ENCODE measurements at places on chromosomes 3 and 15.

DNA sequence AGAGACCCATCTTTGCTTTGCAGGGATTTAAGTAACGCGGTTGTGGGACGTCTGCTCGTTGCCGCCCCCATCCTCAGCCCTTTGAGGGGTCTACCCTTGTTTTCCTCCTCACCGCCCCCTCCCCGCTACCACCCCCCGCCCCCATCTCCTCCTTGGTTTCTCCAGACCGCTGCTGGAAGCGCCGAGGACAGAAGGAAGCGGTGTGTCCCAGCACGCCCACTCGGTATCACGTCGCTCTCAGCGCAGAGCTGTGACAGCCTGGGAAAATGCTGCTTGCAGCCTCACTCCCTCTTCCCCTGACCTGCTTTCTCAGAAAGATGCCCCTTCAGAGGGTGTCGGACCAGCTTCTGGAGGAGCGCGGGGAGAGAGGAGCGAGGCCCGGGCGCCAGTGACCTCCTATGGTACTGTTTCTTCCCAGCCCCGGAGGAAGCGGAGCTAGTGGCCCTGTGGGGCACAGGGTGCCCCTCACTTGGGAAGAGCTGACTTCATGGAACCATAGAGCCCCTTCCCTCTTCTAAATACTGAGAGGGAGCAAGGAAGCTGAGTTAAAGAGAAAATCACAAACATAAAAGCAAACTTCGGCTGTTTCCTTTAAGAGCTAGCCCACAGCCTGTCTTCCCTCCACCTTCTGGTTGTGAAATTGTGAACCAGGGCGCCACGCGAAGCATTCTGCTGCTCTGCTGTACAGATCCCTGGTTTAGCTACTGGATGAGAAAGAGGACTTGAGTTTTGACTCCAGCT is 698 bp downstream of the IL1RAP start:
- no peak for DNase-seq

GRCh38 chr15:38680775-38681174 is 116.2 kb upstream of the RASGRP1 start:
- DNase-seq: no peak

DNA sequence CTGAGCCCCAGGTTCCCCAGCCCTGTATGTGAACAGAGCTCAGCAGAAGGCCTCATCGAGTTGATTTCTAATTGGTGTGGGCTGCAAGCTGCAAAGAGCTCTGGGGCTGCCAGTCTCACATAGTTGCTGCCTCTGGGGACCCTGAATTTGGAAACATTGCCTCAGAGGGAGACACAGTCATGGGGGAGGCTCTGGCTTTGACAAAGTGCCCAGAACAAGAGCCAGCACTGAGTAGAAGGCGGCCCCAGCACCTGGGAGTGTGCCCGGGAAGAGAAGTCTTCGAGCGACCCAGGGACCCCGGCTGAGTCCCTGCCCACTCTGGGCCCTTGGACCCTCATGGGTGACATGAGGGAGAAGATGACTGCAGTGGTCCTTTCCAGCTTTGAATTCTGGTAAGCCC is 7.3 kb downstream of the NTRK3 start:
- DNase-seq: no peak

DNA sequence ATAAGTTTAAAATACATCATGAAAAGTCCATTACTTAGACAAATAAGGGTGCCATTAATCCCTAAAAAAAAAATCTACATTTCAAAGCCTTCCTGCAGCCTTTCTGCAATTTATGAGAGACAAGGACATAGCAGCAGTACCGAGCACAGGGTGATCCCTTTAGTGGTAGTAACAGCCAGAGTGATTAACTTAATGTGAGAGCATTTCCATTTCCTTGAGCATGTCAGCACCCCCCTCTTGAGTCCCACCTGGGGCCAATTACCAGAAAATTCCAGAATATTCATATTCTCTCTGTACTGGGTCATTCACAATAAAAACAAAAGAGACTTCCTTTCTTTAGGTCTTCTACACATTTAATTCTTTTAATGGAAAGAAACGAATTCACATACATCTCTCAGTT is 546.9 kb upstream of the CCDC54 start:
- no peak for DNase-seq

GRCh38 chr3:157059181-157059580 is 100.8 kb downstream of the CCNL1 start:
- no peak for DNase-seq

DNA sequence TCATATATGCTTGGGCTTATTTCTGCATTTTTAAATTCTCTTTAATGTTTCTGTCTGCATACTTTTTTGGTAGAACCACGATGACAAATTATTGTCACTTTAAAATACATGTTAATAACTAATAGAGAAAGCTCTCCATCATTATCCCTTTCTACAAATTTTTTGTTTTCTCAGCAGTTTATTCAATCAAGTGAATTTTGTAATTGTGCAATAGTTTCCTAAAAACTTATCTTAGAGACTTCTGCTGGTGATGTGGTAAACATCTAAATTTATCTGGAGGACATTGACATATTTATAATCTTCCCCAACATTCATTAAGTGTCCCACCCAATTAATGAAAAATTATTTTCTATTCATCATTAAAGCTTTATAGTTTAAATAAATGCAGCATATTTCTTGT is 215.3 kb downstream of the MEX3B start:
- no peak for DNase-seq

- DNase-seq: no peak
Observed at GRCh38 chr3:197458179-197458707, 97.5 kb downstream of the BDH1 start.

DNA sequence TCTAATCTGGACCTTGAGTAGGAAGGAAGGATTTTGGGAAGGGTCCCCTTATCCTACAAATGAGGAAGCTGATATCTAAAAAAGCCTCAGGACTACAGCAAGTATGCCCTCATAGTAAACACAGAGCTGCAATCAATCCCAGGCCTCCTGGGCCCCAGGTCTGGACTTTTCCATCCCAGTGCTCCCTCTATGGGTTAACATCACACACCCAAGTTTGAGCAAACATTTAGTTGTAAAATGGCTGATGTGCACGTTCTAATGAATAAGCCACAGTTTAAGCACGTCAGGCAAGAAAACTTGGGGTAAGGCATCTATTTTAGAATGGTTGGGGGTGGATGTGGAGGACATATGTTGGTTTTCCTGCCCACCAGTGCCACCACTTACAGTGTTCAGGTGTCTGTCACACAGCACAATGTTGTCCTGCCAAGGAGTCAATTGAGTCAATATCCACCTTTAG is 44.3 kb upstream of the UBE2E1 start:
- no peak for DNase-seq

GRCh38 chr15:90001683-90002427 is 731 bp downstream of the ZNF710 start:
- DNase-seq: no peak

- no peak for DNase-seq
Observed at GRCh38 chr15:67100801-67101581, 35.6 kb downstream of the SMAD3 start.

GRCh38 chr15:68781766-68782588 is 38.7 kb downstream of the ANP32A start:
- DNase-seq: no peak

DNA sequence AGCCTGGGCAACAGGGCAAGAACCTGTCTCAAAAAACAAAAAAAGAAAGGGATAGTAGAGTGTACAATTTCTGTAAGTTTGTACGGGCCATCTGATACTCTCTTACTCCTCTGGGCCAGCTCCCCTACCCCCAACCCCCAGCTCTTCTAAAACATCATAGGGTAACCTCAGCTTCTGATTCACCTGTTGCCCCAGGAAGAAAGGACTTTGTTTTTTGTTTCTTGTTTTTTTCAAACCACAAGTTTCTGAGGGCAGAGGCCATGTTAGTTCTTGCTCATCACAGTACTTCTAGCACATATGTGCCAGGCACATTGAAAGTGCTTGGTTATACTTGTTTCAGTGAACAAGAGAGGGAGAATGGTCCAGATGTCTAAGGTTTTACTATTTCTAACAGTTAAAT is 20.2 kb downstream of the ATOSA start:
- DNase-seq: no peak

DNA sequence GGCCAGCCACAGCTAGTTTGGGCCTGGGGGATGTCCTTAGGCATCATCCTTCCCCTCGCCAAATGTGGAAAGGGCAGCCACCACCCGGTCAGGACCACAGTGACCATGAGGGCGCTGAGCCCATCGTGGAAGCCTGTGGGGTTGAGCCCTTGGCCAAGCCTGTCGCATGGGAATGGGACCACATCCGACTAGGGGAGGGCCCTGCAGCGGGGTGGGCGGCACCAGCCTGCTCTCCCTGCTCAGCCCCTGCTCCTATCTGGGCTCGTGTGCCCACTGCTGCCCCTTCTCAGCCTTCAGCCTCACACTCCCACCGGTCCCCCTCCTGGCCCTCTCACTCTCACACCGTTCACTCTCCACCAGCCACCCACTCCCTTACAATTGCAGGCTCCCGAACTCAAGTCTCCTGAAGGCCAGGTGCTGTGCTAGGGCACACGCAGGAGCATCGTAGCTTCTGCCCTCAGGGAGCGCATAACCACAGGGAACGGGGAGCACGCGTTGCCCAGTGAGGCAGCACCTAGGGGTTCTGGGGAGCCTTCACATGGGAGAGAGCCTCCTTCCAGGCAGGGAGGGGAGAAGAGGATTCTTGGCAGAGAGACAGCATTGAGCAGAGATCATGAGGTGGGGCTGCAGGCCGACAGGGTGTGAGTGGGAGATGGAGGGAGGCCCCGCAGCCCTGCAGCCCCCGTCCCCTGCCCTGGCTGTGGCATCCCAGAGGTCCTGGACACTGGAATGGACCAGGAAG is 26.1 kb downstream of the LOXL1 start:
- DNase-seq: no peak

DNA sequence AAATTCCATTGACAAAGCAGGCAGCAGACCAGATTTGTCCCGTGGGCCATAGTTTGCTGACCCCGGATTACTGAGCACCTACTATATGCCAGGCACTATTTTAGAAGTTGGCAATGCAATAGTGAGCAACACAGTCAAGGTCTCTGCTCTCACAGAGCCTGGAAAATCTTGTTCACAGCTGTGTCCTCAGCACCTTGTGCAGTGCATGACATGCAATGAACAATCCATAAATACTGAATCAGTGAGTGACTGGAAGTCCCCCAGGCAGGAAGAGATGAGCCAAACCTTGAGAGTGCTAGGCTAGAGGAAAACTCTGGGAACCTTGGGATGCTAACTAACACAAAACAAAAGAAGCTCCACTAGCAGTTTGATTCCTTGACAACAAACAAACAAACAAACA is 14.4 kb downstream of the TM4SF1 start:
- DNase-seq: no peak

- DNase-seq: no peak
Observed at GRCh38 chr15:96335411-96336024, 5.0 kb downstream of the NR2F2 start.

DNA sequence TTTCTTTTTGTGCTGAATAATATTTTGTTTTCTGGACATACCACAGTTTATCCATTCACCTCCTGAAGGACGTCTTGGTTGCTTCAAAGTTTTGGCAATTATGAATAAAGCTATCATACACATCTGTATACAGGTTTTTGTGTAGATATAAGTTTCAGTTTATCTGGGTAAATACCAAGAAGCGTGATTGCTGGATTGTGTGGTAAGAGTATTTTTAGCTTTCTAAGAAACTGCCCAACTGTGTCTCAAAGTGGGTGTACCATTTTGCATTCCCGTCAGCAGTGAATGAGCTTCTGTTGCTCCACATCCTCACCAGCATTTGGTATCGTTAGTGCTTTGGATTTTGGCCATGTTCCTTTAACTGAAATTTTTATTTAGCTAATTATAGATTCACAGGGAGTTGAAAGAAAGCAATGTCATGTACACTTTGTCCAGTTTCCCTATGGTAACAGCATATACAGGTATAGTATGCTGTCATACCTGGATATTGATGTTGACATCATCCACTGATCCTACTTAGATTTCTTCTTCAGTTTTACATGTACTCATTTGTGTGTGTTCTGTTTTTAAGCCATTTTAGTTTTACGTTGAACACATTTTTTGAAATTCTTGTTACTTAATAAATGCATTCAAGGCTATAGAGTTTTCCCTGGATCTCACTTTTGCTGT is 11.9 kb downstream of the ARID3B start:
- DNase-seq: no peak

GRCh38 chr3:23900744-23901143 is 16.0 kb downstream of the NKIRAS1 start:
- no peak for DNase-seq

DNA sequence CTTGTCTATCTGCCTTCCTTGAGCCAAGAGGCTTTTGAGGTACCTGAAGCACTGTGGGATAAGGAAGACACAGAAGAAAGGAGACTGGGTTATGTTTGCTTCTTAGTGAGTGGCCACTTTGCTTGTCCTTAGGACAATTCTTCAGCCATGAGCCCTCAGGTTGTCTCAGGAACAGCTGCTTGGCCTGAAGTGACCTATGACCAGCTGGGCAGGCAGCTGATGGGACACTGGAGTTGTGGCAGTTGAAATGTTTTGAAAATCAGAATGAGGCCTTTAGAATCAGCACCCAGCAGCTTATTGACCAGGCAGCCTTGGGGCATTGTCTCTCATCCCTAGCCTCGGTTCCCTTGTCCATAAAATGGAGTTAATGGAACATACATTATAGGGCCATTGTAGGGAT is 37.0 kb downstream of the RBP2 start:
- no peak for DNase-seq

- no peak for DNase-seq
Observed at GRCh38 chr3:160159806-160160205, 65.4 kb upstream of the C3orf80 start.

- DNase-seq: no peak
Observed at GRCh38 chr3:122104515-122105194, 49.5 kb downstream of the CD86 start.

GRCh38 chr3:187136936-187137335 is 2.4 kb downstream of the RPL39L start:
- peak; percentile 24 for DNase-seq

DNA sequence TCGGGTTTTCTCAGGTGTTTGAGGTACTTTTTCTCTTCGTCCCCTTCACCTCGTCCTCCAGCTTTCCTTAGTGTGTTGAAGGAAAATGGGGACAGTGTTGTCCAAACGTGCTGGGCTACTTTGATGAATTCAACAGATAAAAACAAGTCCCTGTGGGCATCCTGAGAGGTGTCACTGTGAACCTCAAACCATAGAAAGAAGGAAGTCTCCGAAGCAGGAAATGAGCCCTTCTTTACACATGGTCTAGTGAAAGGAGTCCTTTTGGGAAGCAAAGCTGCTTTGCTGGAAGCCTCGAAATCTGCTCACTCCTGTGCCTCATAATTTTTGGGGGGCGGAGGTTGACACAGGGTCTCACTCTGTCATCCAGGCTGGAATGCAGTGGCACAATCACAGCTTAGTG is 10.6 kb downstream of the IL17RB start:
- no peak for DNase-seq

GRCh38 chr3:105139881-105140560 is 226.7 kb upstream of the ALCAM start:
- DNase-seq: peak; percentile 70

DNA sequence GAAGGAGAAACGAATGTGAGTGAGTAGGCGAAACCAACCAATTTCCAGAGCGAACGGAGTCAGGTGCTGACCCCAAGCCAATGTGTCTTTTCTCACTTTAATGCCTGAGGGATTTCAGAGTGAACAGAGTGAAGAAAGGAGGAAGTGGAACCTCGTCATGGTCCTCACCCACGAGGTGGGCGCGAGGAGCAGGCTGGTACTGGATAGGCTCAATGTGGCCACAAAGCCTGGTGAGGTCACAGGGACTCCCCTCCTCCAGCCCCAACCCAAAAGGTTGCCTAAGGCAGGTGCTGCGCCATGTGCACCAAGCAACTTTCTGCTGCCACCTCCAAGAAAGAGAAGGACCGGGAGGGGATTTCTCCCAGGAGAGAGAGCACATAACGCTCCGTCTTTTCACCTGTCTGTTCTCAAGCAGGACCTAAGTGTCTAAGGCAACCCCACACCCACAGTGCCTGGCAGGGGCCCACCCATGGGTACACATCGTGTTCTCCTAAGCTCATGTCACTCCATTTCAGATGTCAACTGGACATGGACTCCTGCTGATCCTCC is 3.8 kb downstream of the NRROS start:
- peak; percentile 94 for DNase-seq
